Panc1 (cell line): ENCODE measurements at places on chromosomes 12 and 14. TPM values are rescaled to one million over a fixed set of nuclear protein-coding genes. Genes with fewer than 3 reads are reported as not detected.

Gene SDR9C7
- not detected for total RNA-seq

Gene GPN3
- 39.0 TPM for total RNA-seq

GRCh38 chr12:101074940-101075680, 134.9 kb downstream of the SLC5A8 start:
- no peaks in the 10 kb centered on the region for H3K36me3 ChIP-seq
- no peaks in the 10 kb centered on the region for H3K4me1 ChIP-seq
- H3K27ac ChIP-seq = no peak overlapping the region
- no peak for DNase-seq
- no peak overlapping the region for H3K4me3 ChIP-seq

DNA sequence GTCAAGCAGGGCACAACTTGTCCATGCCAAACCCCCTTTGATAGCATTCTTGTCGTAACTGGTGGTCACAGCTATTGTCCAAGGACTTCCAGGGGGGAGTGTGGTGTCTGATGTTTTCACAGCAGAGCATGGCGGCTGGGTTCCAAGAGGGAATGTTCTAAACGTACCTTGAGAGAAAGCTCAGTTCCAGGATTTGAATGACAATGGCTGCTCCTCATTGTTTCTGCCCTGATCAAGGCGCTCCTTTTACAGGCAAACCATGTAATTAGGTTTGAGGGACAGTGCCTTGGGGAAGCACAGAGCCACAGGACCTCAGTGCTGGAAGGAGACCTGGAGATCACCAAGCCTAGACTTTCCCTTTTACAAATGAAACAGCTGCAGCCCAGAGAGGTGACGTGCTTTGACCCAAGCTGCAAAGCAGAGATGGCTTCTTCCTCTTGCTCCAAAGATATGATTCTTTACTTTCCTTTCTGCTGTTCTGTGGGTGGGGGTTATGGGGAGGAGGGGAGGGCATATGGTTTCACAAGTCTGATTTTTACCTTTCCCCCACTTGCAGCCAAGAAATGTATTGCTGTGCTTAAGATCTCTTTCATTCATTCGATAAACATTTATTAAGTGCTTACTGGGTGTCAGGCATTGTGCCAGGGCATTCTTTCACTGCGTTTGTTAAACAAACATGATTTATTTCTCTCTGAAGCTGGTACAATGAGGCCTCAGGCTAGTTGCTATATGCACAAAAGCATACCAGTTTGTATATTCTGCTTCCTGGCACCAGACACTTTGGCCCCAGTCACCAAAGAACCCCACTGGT, 172.8 kb downstream of the KTN1 start:
- peak overlapping the region; percentile 57; the same call in 1 of the 2 replicates for H3K27ac ChIP-seq
- H3K27me3 ChIP-seq = no peaks in the 10 kb centered on the region
- H3K4me3 ChIP-seq = no peak overlapping the region
- no peak for DNase-seq
- peaks cover 14% of the 10 kb centered on the region for H3K4me1 ChIP-seq
- no peaks in the 10 kb centered on the region for H3K36me3 ChIP-seq

DNA sequence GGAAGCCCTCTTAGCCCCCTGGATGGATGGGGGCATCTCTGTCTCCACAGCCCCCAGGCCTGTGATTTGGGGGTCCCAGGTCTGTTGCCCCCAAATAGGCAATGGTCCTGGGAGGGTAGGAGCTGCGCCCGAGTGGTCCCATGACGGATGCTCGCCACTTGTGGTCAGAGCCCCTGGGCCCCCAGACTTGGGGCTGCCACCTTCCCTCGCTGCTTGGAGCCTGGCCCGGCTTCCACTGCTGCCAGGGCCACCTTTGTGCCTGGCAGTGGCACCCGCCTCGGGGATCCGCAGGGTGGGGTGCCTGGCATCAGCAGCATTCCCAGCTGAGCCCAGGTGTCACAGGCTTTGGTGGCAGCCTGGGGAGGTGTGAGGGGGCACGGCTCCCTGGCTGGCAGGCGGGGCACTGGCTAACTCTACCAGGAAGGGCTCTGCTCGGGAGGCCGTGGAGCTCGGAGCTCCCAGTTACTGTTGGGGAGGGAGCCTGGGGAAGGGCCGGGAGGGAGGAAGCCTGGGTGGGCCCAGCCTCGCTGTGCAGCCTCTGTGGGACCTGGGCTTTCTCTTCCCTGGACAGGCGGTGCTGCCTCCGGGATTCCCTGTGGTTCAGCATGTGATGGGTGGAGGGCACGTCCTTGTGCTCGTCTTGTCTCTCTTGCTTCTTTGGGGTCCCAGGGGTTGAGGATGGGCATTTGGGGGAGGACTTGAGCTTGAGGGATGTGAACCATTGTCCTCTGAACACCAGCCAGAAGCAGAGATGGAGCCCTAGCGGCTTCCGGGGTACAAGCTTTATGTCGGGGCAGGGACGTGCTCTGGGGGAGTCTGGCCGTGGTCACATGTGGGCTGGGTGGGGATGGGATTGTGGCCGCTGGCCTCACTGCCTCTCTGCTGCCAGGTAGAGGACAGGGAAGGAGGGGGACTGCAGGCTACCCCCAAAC, 5.4 kb downstream of the KIF26A start:
- DNase-seq = no peak
- no peak overlapping the region for H3K4me3 ChIP-seq
- no peaks in the 10 kb centered on the region; the same call in 1 of the 2 replicates for H3K36me3 ChIP-seq
- no peaks in the 10 kb centered on the region; the same call in 1 of the 2 replicates for H3K4me1 ChIP-seq
- no peak overlapping the region for H3K27ac ChIP-seq

DNA sequence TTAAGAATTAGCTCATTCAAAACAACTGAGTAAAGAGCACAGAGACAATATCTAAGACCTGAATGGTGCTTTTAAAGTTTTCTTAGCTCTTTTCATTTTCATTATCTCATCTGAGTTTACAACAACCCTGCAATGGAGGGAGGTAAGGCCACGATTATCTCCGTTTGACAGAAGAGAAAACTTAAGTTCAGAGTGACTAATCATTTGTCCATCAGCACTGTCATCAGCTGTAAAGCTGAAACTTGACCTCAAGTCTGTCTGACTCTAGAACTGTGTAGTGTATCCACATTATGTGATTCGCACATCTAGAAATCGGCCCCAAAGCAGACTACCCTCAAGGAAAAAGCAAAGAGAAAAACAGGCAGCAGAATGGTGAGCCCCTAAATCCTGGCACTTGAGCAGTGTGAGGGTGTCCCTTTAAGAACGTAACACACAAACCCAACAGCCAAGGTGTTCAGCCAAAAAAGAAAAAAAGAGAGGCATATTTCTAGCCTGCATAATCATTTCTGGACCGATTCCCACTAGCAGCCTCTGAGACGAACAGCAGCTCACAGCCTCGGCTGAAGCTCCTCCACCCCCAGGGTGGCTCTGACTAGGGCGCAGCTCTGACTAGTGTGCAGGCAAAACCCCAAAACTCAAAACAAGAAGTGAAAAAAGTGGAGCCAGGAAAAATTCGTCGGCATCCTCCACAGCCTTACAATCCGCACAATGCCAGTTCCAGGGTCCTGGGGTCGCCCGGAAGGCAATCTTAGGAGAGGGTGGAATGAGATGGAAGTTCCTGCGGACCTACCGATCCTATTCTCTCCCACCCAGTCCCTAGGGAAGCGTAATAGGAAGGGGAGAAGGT, 1.6 kb downstream of the STXBP6 start:
- no peak for DNase-seq
- no peak overlapping the region for H3K27ac ChIP-seq
- H3K36me3 ChIP-seq = no peaks in the 10 kb centered on the region
- no peaks in the 10 kb centered on the region for H3K4me1 ChIP-seq

- H3K27ac ChIP-seq = no peak overlapping the region
- H3K4me1 ChIP-seq = no peaks in the 10 kb centered on the region
- no peaks in the 10 kb centered on the region for H3K27me3 ChIP-seq
- no peak for DNase-seq
- no peak overlapping the region for H3K4me3 ChIP-seq
- no peaks in the 10 kb centered on the region for H3K36me3 ChIP-seq
These were observed 257.0 kb upstream of the MGAT4C start for GRCh38 chr12:86513226-86513625.

GRCh38 chr12:119826661-119827445, 50.3 kb downstream of the CIT start:
- H3K4me3 ChIP-seq = no peak overlapping the region
- no peaks in the 10 kb centered on the region; the same call in 1 of the 2 replicates for H3K36me3 ChIP-seq
- no peaks in the 10 kb centered on the region for H3K27me3 ChIP-seq
- H3K27ac ChIP-seq = no peak overlapping the region
- no peak for DNase-seq
- H3K4me1 ChIP-seq = no peaks in the 10 kb centered on the region

DNA sequence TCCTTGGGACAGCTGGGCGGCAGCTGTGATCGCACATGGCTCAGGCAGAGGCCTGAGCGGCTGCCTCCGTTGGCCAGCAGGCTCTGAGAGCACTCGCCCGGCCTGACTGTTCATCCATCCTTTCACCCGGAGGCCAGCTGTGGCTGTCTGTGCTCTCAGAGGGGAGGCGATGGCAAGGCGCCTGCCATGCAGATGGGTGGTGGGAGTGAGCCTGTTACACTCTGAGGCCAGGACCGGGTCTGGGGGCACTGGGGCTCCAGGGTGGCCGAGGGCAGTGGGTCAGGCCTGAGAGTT, 292.3 kb downstream of the TMEM121 start:
- no peaks in the 10 kb centered on the region for H3K4me1 ChIP-seq
- H3K36me3 ChIP-seq = no peaks in the 10 kb centered on the region; the same call in 1 of the 2 replicates
- no peak overlapping the region for H3K27ac ChIP-seq
- no peak for DNase-seq
- peaks cover 9% of the 10 kb centered on the region for H3K27me3 ChIP-seq
- no peak overlapping the region for H3K4me3 ChIP-seq

GRCh38 chr14:66979101-66979974, 209.9 kb upstream of the GARIN2 start:
- no peak overlapping the region for H3K4me3 ChIP-seq
- no peaks in the 10 kb centered on the region for H3K27me3 ChIP-seq
- no peak for DNase-seq

DNA sequence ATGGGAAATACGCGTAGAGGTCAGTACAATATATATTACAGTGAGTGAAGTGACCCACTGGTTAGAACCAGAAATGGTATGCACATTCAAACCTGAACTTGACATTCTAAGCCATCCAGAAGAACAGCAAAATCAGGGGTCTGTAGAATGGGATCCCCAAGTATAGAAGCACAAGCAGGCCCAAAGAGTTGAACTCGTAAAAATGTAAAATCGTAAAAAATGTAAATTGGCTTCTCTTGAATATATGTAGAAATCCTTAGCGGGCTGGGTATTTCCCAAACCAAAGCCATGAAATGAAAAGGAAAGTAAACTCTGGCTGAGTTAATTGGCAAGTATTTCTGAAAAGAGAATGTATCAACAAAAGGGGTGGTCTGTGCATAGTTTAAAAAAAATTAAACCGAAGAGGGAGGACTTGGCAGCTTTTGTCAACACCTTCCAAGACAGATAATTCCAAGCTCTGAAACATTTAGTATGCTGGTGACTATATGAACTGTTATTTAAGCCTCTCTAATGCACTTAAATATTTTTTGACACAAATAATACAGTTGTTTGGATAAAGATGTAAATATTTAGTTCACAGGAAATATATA, 1505.6 kb upstream of the FLRT2 start:
- H3K36me3 ChIP-seq = no peaks in the 10 kb centered on the region
- no peaks in the 10 kb centered on the region for H3K4me1 ChIP-seq
- no peak for DNase-seq
- no peak overlapping the region for H3K4me3 ChIP-seq
- no peak overlapping the region for H3K27ac ChIP-seq
- no peaks in the 10 kb centered on the region for H3K27me3 ChIP-seq

DNA sequence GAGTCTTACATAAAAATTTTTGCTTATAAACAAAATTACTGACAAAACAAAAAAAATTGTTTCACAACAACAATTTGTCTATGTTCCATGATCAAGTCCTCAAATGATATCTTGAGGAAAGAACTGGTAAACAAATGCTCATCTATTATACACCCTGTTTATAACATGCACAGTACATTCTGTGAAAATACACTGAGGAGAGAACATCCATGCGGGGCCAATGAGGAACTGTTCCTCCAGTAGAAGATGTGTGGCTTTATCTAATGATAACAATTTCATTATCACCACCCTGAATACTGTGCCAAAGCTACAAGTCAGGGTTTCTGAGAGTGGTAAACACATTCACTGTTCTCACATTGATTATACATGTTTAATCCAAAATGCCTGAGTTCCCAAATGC, 10.8 kb downstream of the MLH3 start:
- H3K4me3 ChIP-seq = no peak overlapping the region
- DNase-seq = no peak
- H3K36me3 ChIP-seq = peaks cover 4% of the 10 kb centered on the region; the same call in 1 of the 2 replicates
- no peaks in the 10 kb centered on the region for H3K27me3 ChIP-seq

- no peak for DNase-seq
- H3K27me3 ChIP-seq = no peaks in the 10 kb centered on the region; the same call in 1 of the 2 replicates
- no peaks in the 10 kb centered on the region for H3K36me3 ChIP-seq
- no peaks in the 10 kb centered on the region for H3K4me1 ChIP-seq
These were observed 303.1 kb downstream of the VRK1 start for GRCh38 chr14:97100306-97100705.

DNA sequence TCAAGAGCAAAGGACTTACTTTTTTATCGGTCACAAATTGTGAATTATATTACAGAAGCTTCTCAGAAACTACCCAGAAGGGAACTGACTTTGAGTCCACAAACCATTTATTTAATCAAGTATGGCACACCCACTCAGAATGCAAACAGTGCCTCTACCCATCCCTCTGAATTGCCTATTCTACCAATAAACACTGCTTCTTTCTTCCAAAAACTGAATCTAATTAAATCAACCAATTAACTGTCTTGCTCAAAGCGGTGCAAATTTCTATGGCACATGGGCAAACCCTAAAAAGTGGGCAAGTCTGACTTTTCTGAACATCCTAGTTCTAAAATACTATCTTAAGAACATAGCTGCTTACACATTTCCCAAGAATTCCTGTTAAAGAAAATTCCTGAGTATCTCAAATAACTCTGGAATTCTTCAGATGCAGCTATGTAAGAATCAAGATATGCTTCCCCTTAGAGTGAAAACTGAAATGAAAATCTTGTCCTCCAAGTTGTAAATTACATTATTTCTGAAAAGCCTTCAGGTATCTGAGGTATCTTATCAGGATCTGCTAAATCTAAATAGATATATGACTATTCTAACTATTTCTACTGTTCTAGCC, 4.3 kb downstream of the SPTLC2 start:
- peaks cover 15% of the 10 kb centered on the region for H3K4me1 ChIP-seq
- peaks cover 8% of the 10 kb centered on the region; the same call in 1 of the 2 replicates for H3K36me3 ChIP-seq
- no peak overlapping the region for H3K4me3 ChIP-seq
